HAP-1 (cell line): ENCODE measurements at places on chromosomes 1 and 21.
A peak's percentile ranks its signal among the peaks of the same experiment; 100 is the strongest.

GRCh38 chr1:30040081-30041019 lies 683.0 kb downstream of the MATN1 start:
- DNase-seq: no peak

- no peak for DNase-seq
Measured at GRCh38 chr1:65459397-65459768, 38.9 kb downstream of the LEPR start.

DNA sequence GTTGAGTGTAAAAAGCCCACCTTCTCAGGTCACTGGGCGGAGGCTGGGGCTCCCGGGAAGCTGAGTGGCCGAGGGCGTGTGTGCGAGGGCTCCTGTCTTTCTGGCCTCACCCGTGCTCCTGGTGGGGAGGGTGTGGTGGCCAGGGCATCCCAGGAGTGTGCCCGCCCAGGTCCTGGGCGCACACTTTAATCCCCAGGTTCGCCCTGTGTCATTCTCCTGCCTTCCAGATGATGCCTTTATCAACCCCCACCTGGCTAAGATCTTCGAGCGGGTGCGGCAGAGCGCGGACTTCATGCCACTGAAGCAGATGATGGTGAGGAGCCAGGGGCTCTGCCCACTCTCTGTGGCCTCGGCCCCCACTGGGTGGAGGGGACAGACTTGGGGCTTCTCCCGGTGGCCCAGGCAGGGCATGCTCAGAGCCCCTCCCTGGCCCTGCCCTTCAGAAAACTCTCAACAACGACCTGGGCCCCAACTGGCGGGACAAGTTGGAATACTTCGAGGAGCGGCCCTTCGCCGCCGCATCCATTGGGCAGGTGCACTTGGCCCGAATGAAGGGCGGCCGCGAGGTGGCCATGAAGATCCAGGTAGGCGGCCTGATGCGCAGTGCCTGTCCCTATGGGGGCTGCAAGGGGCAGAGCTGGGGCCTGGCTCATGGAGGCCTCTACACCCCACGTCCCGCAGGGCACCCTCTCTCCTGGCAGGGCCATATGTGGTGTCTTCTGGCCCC lies 42.5 kb downstream of the COQ8A start:
- DNase-seq: no peak

- DNase-seq: peak; percentile 30
Measured at GRCh38 chr1:200525090-200525987, 95.2 kb downstream of the KIF14 start.
